ENCODE measurements at places on chromosomes 1 and 21.

GRCh38 chr1:158140764-158141192 lies 39.9 kb upstream of the CD1D start:
- no peak for DNase-seq

GRCh38 chr1:115307661-115308060 lies 30.4 kb downstream of the NGF start:
- no peak for DNase-seq

- DNase-seq: no peak
Measured at GRCh38 chr1:208118841-208119606, 125.2 kb downstream of the PLXNA2 start.

- no peak for DNase-seq
Measured at GRCh38 chr1:28162151-28162550, 14.3 kb downstream of the PTAFR start.

GRCh38 chr1:115832651-115833050 lies 8.3 kb downstream of the NHLH2 start:
- DNase-seq: no peak
